ENCODE measurements at places on chromosomes 1 and 21.

- DNase-seq, result no peak
Measured at GRCh38 chr1:17895401-17895800, 140.3 kb downstream of the ACTL8 start.

DNA sequence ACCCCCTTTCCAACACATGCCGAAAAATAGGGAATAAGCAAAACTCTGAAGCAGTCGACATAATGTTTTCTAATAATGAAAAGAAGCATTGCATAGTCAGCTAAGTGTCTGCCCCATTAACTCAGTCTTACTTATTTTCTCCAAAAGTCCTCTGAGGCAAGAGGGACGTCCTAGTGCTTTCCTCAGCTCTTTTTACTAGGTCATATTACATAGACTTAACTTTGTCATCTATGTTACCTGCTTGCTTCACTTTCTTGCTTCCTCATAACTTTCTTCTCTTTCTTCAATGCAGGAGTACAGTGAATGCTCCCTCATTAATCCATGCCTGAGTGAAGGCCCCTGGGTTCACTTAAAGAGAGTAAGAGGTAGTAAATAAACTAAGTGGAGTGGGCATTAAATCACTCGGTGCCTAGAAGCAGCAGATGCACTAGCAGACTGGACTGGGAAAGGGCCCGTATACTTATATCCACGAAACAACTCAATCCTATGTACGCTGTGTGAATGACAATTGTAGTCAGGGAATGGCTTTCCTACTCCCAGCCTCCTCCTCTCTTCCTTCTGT lies 210.5 kb upstream of the SPAG17 start:
- DNase-seq, result no peak

GRCh38 chr1:8870103-8870502 lies 8.4 kb downstream of the ENO1 start:
- no peak for DNase-seq

GRCh38 chr21:14366998-14367397 lies 15.9 kb downstream of the HSPA13 start:
- no peak for DNase-seq

DNA sequence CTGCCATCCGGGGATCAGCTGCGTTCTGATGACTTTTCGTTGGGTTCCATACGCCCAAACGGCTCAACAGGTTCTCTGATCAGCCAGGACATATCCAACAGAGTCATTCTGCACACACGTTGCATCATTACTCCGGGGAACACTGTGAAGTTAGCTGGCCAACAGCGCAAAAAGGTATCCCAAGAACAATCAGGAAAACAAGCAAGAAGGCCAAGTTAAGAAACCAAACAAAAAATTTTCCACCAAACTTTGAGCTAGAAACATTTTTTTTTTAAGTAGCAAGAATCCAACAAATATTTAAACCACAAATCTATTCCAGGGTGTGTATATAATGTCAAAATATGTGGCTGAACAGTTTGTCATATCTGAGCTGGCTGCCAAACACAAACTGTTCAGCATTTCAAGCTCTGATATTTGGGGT lies 29.2 kb downstream of the NID1 start:
- no peak for DNase-seq

DNA sequence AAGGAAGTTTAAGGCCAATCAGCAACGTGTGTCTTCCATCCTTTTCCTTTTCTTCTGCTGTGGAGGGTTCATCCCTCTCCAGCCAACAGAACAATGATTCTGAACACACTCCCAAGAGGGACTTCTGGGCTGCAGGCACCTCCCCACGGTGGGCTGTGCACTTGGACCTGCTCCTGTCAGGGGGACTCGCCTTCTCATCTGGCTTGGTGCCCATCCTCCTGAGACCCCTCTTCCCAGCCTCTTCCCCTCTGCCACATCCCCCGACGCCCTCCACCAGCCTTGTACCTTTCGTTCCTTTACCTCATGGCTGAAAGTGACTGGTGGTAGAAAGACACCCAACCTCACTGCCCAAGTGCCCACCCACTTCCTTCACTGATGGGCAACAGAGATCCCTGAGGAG lies 26.0 kb upstream of the SLAMF9 start:
- no peak for DNase-seq

GRCh38 chr1:35768350-35769187 lies 1.2 kb downstream of the CLSPN start:
- DNase-seq, result no peak

DNA sequence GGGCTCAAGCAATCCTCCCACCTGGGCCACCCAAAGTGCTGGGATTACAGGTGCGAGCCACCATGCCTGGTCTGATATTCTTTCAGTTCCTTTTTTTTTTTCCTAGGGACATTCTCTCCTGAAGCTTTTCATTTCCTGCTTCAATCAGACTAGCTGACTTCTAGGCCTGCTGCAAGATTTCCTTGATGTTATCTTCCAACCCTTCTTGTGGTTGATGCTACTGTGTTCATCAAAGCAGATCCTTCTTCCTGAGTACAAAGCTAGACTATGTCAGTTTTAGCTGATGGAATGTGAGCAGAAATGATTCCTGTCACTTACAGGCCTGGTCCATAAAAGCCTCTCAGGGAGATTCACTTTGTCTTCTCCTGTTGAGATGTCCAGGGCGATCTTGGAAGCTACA lies 146.4 kb downstream of the CDC7 start:
- DNase-seq, result no peak

- no peak for DNase-seq
Measured at GRCh38 chr1:247104965-247105364, 809 bp upstream of the ZNF669 start.

DNA sequence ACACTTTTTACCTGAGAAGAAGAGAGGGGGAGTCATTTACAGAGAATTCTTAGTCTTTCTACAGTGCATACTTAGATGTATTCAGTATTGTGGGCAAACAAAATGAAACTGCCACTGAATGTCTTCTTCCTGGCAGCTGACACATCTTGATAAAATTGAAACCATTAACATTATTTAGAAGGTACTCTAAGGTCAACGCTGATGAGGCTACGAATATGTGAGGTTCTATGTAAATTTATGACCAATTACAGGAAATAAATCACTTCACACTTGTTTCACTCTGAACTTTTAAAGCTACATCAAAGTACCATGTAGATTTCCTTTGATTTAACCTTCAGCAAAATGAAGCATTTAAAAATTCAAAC lies 51.3 kb upstream of the GFI1 start:
- no peak for DNase-seq

- no peak for DNase-seq
Measured at GRCh38 chr1:7369866-7370265, 401.2 kb upstream of the VAMP3 start.
